ENCODE measurements at places on chromosomes 4 and X. TPM values are rescaled to one million over a fixed set of nuclear protein-coding genes. Genes with fewer than 3 reads are reported as not detected.

DNA sequence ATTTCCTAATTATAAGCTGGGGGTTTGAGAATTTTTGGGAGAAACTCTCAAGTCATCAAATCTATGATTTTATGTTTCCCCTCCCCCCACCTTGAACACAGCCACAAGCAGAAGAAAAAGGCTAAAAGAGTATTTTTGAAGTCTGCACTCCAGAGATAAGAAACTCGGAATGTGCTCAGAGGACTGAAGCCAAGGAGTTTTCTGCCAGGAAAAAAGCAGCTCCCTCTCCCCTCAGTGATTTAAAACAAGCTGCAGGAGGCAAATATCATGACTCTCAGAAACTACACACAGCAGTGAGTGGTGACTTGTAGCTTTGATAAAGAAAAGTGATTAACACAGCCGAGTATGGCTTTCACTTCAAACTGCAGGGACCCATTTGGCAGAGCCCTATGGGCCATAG is 800.2 kb upstream of the FTHL17 start:
- H3K4me1 ChIP-seq: no peaks in the 10 kb centered on the region
- no peaks in the 10 kb centered on the region for H3K27me3 ChIP-seq
- no peak for DNase-seq
- H3K4me3 ChIP-seq: no peak overlapping the region
- no peak overlapping the region for H3K27ac ChIP-seq
- H3K36me3 ChIP-seq: no peaks in the 10 kb centered on the region

- H3K27me3 ChIP-seq: peaks cover 16% of the 10 kb centered on the region
- no peaks in the 10 kb centered on the region for H3K36me3 ChIP-seq
- no peaks in the 10 kb centered on the region for H3K4me1 ChIP-seq
- no peak for DNase-seq
- no peak overlapping the region for H3K27ac ChIP-seq
- H3K4me3 ChIP-seq: no peak overlapping the region
Measured at GRCh38 chrX:54320067-54320466, 37.8 kb downstream of the WNK3 start.

- peaks cover 37% of the 10 kb centered on the region for H3K4me1 ChIP-seq
- DNase-seq: peak; percentile 83
- H3K27me3 ChIP-seq: peaks cover 42% of the 10 kb centered on the region
Measured at GRCh38 chrX:46758956-46759644, at the start of gene SLC9A7. Gene SLC9A7 (minus strand): TSS chrX:46759118. CDS start chrX:46759029, 89 bp downstream.

DNA sequence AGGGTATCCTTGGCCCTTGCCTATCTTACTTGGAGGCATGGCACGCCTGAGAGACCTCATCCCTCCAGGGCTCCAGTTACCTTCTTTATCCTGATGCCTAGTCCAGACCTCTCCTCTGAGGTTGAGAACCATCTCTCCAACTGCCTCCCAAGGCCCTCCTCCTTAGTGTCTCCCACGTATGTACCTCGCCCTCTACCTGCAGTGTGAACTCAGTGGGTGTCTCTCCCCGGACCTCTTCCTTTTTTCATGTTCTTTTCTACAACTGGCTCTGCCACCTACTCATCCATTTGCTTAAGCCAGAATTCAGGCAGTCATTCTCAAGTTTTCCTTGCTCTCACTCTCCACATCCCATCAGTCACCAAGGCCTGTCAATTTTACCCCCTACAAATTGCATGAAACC is 16.6 kb downstream of the RPS4X start:
- H3K36me3 ChIP-seq: no peaks in the 10 kb centered on the region
- no peaks in the 10 kb centered on the region for H3K4me1 ChIP-seq
- no peak overlapping the region for H3K4me3 ChIP-seq
- H3K27me3 ChIP-seq: peaks cover 23% of the 10 kb centered on the region
- no peak for DNase-seq
- H3K27ac ChIP-seq: no peak overlapping the region

DNA sequence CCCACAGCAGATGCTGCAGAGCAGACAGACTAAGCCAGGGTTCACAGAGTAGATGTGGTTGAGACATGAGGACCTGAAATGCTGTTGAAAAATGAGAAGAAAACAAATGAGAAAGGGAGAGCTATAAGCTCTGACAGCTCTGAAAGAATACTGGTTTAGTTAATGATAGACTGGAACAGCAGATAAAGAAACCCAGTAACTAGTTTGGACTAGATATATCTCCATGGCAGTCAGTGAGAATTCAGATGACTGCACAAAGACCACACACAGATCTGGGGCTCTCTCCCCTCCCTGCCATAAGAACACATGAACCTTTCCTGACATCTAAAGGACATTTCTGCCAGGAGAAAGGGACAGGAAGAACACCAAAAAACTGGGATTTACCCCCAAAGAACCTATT is 8.2 kb downstream of the NAA11 start:
- no peaks in the 10 kb centered on the region for H3K27me3 ChIP-seq
- no peak for DNase-seq
- no peak overlapping the region for H3K4me3 ChIP-seq
- no peaks in the 10 kb centered on the region for H3K4me1 ChIP-seq
- H3K27ac ChIP-seq: no peak overlapping the region
- H3K36me3 ChIP-seq: no peaks in the 10 kb centered on the region

DNA sequence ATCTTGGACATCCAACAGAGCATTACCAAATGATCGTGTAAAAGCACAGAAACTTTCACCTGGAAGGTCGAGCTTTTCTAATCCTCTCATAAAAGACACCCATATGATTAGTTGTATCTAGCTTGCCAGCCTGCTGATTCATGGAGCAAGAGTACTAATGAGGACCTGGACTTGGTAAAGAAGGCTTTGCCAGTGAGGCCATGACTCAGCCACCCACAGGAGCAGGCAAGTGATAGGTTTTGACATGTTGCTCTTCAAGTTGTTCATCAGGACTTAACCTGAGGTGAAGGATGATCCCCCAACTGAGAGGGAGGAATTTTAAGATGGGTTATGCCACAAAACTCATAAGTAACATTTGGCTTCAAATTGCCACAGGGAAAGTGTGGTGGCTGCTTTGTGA is 24.7 kb upstream of the EPGN start:
- no peaks in the 10 kb centered on the region for H3K4me1 ChIP-seq
- H3K36me3 ChIP-seq: no peaks in the 10 kb centered on the region
- H3K4me3 ChIP-seq: no peak overlapping the region
- DNase-seq: no peak

DNA sequence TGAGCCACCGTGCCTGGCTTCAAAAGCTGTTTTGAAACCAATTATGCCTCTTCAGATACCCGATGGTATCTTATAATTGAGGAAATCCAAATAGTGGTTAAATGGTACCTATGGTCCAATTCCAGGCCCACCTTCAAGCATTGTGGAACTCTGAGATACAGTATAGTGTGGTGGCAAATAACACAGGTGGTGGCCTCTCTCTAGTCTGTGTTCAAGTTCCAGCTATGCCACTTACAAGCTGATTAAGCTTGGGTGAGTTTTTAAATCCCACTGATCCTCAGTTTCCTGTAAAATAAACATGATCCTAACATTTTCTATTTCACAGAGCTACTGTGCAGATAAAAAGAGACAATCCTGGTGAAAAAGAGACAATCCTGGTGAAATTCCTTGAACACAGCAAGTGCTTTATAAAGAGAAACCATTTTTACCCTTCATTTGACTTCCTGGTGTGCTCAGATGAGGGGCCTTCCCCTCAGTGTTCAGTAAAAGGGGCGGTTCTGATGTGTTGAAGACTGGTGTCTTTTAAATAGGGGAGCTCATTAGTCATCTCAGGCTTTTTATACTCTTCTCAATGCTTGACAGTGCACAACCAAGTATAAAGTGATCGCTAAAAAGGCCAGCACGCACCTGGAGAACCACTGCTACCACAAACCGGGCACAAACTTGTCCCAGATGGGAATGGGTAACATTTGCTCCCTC is 30.8 kb upstream of the CD40LG start:
- no peaks in the 10 kb centered on the region for H3K36me3 ChIP-seq
- H3K27ac ChIP-seq: peak overlapping the region; percentile 85
- H3K4me3 ChIP-seq: peak overlapping the region; percentile 76
- no peaks in the 10 kb centered on the region for H3K27me3 ChIP-seq
- peaks cover 60% of the 10 kb centered on the region for H3K4me1 ChIP-seq

GRCh38 chr4:19721587-19721986 is 530.1 kb upstream of the SLIT2 start:
- H3K27ac ChIP-seq: no peak overlapping the region
- H3K4me3 ChIP-seq: no peak overlapping the region
- H3K36me3 ChIP-seq: no peaks in the 10 kb centered on the region

- no peaks in the 10 kb centered on the region for H3K4me1 ChIP-seq
- no peak overlapping the region for H3K4me3 ChIP-seq
- H3K36me3 ChIP-seq: no peaks in the 10 kb centered on the region
Measured at GRCh38 chrX:45295259-45295986, 94.7 kb upstream of the DIPK2B start.

DNA sequence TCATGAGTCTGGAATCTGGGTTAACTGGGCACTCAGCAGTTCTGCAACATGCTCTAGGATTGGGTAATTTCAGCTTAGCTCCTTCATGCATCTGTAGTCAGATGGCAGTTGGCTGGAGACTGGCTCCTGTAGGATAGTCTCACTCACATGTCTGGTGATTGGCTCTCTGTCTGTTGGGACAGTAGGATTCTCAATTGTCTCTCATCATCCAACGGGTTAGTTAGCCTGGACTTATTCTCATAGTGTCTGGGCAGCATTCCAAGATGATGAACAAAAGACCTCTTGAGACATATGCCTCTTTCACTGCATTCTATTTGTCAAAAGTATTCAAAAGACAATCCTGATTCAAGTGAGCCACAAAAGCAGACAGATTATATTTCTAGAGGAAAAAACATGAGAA is 795.6 kb upstream of the GALNTL6 start:
- H3K27me3 ChIP-seq: no peaks in the 10 kb centered on the region
- H3K27ac ChIP-seq: no peak overlapping the region
- no peak overlapping the region for H3K4me3 ChIP-seq
- no peaks in the 10 kb centered on the region for H3K4me1 ChIP-seq
- DNase-seq: no peak

DNA sequence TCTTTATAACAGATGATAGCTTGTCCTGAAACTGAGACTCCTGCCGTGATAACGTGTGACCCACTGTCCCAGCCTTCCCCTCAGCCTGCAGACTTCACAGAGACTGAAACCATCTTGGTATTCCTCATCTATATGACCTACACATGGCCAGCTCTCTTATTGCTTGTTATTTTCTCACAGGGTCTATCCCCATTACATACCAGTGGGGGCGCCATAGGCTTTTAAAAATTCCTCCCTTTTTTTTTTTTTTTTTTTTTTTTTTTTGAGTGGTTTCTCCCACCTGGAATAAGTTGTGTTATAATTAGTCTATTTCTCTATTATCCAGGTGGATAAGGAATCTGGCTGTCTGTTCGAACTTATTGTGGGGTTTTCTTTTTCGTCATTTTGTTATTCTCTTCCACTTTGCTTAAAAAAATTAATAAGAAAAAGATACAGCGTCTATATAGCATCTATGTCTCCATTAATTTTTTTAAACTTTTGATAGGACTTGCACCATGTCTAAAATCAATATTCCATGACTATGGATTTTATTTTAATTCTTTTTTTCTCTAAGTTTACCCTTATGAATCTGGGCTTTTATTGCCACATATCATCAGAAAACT is 47.2 kb downstream of the GYG2 start:
- DNase-seq: peak; percentile 2
- H3K4me3 ChIP-seq: no peak overlapping the region
- H3K4me1 ChIP-seq: no peaks in the 10 kb centered on the region
- no peaks in the 10 kb centered on the region for H3K36me3 ChIP-seq

GRCh38 chrX:149259241-149259640 is 245.9 kb downstream of the IDS start:
- H3K27ac ChIP-seq: no peak overlapping the region
- no peaks in the 10 kb centered on the region for H3K36me3 ChIP-seq
- DNase-seq: no peak
- no peaks in the 10 kb centered on the region for H3K4me1 ChIP-seq
- no peak overlapping the region for H3K4me3 ChIP-seq
- H3K27me3 ChIP-seq: peaks cover 55% of the 10 kb centered on the region

GRCh38 chr4:78800965-78801364 is 24.8 kb downstream of the BMP2K start:
- H3K27ac ChIP-seq: no peak overlapping the region
- H3K4me3 ChIP-seq: no peak overlapping the region
- peaks cover 19% of the 10 kb centered on the region for H3K4me1 ChIP-seq

GRCh38 chr4:153725831-153726154 is 34.0 kb downstream of the RNF175 start:
- no peak for DNase-seq
- H3K4me3 ChIP-seq: no peak overlapping the region
- H3K4me1 ChIP-seq: no peaks in the 10 kb centered on the region
- H3K36me3 ChIP-seq: no peaks in the 10 kb centered on the region
- no peak overlapping the region for H3K27ac ChIP-seq

DNA sequence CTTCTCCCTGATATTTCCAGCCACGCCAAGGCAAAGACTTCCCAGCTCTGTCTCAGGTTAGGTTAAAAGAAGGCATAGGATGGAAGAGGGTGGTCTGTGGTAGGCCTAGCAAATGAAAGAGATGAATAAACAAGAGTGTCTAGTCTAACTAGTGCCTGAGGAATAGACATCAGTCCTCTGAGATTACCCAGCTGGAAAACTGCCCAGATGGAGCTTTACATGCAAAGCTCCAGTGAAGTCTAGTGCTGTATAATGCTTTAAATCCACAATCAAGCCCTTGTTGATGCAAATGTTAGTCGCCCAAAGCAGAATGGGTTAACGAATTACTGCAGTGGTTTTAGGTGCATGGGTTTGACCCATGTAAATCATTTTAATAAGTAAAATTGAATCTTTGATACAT is 24.8 kb upstream of the GUCY1B1 start:
- no peaks in the 10 kb centered on the region for H3K36me3 ChIP-seq
- no peaks in the 10 kb centered on the region for H3K27me3 ChIP-seq
- H3K4me3 ChIP-seq: no peak overlapping the region
- DNase-seq: no peak

- no peak for DNase-seq
- H3K27ac ChIP-seq: no peak overlapping the region
- peaks cover 3% of the 10 kb centered on the region for H3K36me3 ChIP-seq
- no peaks in the 10 kb centered on the region for H3K4me1 ChIP-seq
- H3K27me3 ChIP-seq: peaks cover 6% of the 10 kb centered on the region
Measured at GRCh38 chrX:150761819-150762216, 68.6 kb downstream of the MTMR1 start.

DNA sequence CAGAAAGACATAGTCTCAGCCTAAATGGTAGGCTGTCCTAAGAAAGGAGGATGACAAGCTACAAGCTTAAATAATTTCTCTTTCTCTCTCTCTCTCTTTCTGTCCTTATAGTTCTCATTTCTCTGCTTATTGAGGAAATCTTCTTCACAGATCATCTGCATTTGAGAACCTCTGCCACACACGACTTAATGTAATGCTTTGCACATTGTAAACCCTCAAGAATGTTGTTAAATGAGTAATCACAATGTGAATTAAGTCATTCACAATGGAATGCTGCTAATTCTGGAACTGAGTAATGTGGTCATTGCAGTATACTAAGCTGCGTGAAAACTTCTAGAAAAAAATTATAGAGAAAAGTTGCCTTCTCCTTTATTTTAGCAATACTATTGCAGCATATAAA is 508.9 kb upstream of the FTHL17 start:
- no peak overlapping the region for H3K27ac ChIP-seq
- H3K4me3 ChIP-seq: no peak overlapping the region
- no peaks in the 10 kb centered on the region for H3K36me3 ChIP-seq
- no peaks in the 10 kb centered on the region for H3K27me3 ChIP-seq

- H3K4me3 ChIP-seq: no peak overlapping the region
- H3K36me3 ChIP-seq: no peaks in the 10 kb centered on the region
- no peak overlapping the region for H3K27ac ChIP-seq
- no peak for DNase-seq
Measured at GRCh38 chrX:152588206-152588605, 49.5 kb upstream of the GABRQ start.

GRCh38 chrX:110143454-110144210 is 140.7 kb downstream of the TMEM164 start:
- H3K4me3 ChIP-seq: no peak overlapping the region
- DNase-seq: no peak
- no peak overlapping the region for H3K27ac ChIP-seq
- H3K4me1 ChIP-seq: no peaks in the 10 kb centered on the region

KLHL34 gene
- 0.94 TPM for total RNA-seq

CDX4 gene
- not detected for total RNA-seq

SGMS2 gene
- total RNA-seq: 0.22 TPM

SLC10A3 gene
- 25.1 TPM for total RNA-seq

MGAT4D gene
- total RNA-seq: not detected

Measured in activated T-cell treated with anti-CD3 and anti-CD28 coated beads, Interleukin-2, amount 50 U/mL, for 72 hours (primary cell).